Urinary bladder (tissue), 4 donors: ENCODE measurements at places on chromosomes 4 and X. TPM values are rescaled to one million over a fixed set of nuclear protein-coding genes. Genes with fewer than 3 reads are reported as not detected.

DNA sequence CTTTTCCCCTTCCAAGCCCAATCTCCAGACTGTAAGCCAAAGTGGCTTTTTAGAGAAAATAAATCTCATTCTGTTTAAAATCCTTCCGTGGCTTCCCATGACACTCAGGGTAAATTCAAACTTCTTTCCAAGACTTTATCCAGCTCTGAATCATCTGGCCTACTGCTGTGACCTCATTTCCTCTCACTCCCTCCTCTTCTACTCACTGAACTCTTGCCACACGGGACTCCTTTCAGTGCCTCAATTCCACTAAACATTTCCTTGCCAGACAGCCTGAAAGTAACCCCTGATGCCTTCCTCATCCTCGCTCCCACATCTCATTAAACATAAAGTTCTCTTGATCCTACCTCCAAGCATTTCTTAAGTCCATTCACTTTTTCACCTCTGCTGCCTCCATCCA lies 27.8 kb upstream of the RNF128 start:
- no peak for DNase-seq

- DNase-seq = peak; percentile 5
Observed at GRCh38 chr4:125703443-125703842, 388.7 kb downstream of the FAT4 start.

The NALF2 gene
- 0.13 TPM for polyA plus RNA-seq

- DNase-seq = no peak
Observed at GRCh38 chr4:65651031-65651430, 19.3 kb downstream of the EPHA5 start.

- DNase-seq = no peak
Observed at GRCh38 chr4:2898001-2898400, 54.4 kb downstream of the ADD1 start.

GRCh38 chr4:9384126-9384525 lies 21.2 kb downstream of the USP17L30 start:
- DNase-seq = no peak

DNA sequence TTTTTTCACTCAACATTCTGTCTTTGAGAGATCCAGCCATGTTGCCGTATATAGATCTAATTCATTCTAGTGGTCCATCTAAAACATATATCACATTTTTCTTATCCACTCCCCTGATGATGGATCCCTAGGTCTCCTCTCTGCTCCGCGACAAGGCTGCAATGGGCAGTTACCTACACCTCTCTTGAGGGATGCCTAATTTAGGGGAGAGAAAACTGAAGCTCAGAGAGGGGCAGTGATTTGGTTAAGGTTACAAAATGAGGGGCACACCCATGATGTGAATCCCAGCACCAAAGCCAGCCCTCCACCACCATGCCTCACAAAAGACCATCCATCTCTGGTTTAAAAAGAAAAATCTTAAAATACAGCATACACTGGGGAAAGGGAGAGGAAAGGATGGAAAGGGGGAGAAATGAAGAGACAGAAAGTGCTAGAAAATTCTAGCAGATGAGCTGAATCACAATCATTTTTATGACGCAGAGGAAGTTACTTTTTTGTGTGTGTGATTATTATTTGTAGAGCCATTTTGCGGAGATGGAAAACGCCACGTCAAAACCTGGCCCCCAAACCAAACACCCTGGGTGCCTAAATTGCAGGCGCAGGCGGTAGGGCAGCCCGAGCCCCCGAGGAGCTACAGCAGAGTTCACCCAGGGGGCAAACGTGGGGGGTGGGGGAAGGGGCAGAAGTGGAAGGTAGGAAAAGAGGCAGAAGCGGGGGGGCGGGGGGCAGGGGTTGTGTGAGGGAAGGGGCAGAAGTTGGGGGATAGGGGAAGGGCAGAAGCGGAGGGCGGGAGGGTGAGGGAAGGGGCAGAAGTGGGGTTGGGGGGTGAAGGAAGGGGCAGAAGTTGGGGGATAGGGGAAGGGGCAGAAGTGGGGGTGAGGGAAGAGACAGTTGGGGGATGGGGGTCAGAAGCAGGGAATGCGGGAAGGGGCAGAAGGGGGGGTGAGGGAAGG lies 1.3 kb upstream of the TSPYL2 start:
- no peak for DNase-seq

GRCh38 chrX:40120838-40121580 lies 23.3 kb upstream of the BCOR start:
- DNase-seq = no peak

DNA sequence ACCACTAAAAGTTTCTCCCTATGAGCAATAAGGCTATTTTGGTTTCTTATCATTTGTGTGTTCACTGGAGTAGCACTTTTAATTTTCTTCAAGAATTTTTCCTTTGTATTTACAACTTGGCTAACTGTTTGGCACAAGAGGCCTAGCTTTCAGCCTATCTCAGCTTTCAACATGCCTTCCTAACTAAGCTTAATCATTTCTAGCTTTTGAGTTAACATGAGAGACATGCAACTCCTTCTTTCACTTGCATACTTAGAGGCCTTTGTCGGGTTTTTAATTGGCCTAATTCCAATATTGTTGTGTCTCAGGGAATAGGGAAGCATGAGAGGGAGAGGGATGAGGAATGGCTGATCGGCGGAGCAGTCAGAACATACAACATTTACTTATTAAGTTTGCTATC lies 349.8 kb downstream of the OPHN1 start:
- no peak for DNase-seq

DNA sequence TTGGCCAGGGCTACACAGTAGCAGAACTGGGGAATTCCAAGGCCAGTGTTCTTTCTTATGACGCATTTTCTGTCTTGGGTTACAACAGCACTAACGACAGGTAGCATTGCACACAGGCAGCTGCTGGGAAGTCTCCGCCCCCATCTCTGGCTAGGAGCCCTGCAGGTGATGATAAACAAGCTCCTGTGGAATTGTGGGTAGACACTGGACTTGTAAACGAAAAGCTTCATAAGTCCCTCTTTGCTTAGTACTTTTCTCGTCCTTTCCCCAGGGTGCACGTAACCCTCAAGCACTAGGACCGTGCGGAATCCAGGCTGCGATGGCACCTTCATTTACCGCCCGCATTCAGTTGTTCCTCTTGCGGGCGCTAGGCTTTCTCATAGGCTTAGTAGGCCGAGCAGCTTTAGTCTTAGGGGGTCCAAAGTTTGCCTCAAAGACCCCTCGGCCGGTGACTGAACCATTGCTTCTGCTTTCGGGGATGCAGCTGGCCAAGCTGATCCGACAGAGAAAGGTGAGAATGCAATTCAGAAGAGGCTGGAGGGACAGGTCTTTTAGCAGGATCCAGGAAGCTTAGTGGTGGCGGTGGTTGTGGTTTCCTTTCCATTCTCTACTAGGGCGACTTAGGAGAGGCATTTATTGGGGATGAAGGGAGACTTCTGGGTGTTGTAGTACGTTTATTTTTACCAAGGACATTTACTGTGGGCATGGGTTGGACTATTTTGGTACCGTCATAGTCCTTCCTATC lies at the start of gene FAAH2:
Gene FAAH2 (plus strand): TSS at position 200 of the 745 bp plus-strand sequence. CDS start 120 bp downstream, at position 320.
- peak; percentile 7 for DNase-seq

DNA sequence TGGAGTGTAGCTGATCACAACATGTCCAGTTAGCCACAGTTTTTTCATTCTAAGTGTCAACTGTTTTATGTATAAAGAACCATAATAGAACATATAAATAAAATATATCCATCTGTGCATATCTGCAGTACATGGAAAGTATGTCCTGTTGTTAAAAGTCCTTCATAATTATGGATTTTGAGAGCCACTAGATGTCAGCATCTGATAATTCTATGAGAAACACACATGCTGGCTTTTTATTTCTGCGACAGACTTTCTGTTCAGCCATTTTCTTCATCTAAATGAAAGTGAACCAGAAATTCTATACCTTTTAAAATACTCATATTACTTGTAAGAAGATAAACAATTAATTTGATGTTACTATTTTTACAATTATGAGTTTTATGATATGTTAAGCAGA lies 251.5 kb downstream of the GPM6A start:
- DNase-seq = peak; percentile 18

DNA sequence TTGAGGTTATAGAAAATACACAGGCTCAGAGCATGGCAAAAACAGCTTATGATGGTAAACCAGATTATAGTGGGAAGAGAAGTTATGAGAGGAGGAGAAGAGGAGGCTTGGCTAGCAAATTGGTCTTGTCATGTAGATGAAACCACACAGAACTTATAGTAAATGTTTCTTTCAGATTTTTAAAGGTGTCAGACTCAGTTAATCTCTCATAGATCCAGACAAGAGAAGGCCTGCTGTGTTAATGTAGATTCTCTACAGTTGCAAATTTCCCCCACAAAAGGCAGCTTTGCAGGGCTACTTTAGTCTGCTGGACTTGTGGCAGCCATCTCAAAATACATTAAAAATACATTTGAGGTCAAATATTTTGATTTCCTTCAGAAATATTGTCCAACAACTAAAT lies 1731.7 kb downstream of the ARAP2 start:
- no peak for DNase-seq

The ENAM gene
- polyA plus RNA-seq = 0.16 TPM

The CFAP99 gene
- polyA plus RNA-seq = 0.06 TPM

- DNase-seq = no peak
Observed at GRCh38 chrX:42944381-42944998, 166.5 kb upstream of the PPP1R2C start.
